ENCODE measurements at places on chromosomes 2 and 18. TPM values are rescaled to one million over a fixed set of nuclear protein-coding genes. Genes with fewer than 3 reads are reported as not detected.

Gene HOXD12
- not detected for polyA plus RNA-seq

Gene SNED1
- polyA plus RNA-seq, result 2.0 TPM

Gene STPG4
- not detected for polyA plus RNA-seq

Gene FSHR
- 1.1 TPM for polyA plus RNA-seq

Gene ATP9B
- polyA plus RNA-seq, result 15.5 TPM

Gene RESP18
- not detected for polyA plus RNA-seq

Gene IWS1
- 50.5 TPM for polyA plus RNA-seq

Gene ARHGAP28
- polyA plus RNA-seq, result 26.6 TPM

Gene SH3RF3
- 4.1 TPM for polyA plus RNA-seq

Gene CCDC93
- polyA plus RNA-seq, result 22.5 TPM

Gene ANKRD53
- polyA plus RNA-seq, result 1.4 TPM

Gene LYPD1
- 5.4 TPM for polyA plus RNA-seq

Gene DLGAP1
- 1.4 TPM for polyA plus RNA-seq

Gene PLGLB1
- 1.4 TPM for polyA plus RNA-seq

Gene SERPINB3
- not detected for polyA plus RNA-seq

Gene DSG4
- polyA plus RNA-seq, result not detected

Gene TMEM247
- not detected for polyA plus RNA-seq

Gene SLC9A4
- not detected for polyA plus RNA-seq

Gene GPR45
- polyA plus RNA-seq, result not detected

Gene TTC27
- 16.3 TPM for polyA plus RNA-seq

Gene MDH1
- 294 TPM for polyA plus RNA-seq

Gene SPEG
- polyA plus RNA-seq, result 150 TPM

Gene IFIH1
- polyA plus RNA-seq, result 3.2 TPM

Gene SERPINB11
- polyA plus RNA-seq, result not detected

Gene MSTN
- 33.5 TPM for polyA plus RNA-seq

Gene CCDC102B
- polyA plus RNA-seq, result 9.3 TPM

Gene CIB4
- not detected for polyA plus RNA-seq

Gene CRYGC
- not detected for polyA plus RNA-seq

Gene FZD7
- polyA plus RNA-seq, result 30.9 TPM

Gene CFC1
- polyA plus RNA-seq, result not detected

Gene POTEC
- polyA plus RNA-seq, result 0.04 TPM

Gene INHA
- 1.3 TPM for polyA plus RNA-seq

Gene BUB1
- polyA plus RNA-seq, result 12.0 TPM

Gene OSR1
- 21.9 TPM for polyA plus RNA-seq

Data from muscle of leg (tissue), 16 donors.